ENCODE measurements at places on chromosomes 4 and X. TPM values are rescaled to one million over a fixed set of nuclear protein-coding genes. Genes with fewer than 3 reads are reported as not detected.

The ADGRL3 gene
- total RNA-seq: 3.7 TPM

The RTL9 gene
- total RNA-seq: 0.16 TPM

The RADX gene
- total RNA-seq: 3.6 TPM

The MSX1 gene
- 13.5 TPM for total RNA-seq

The ATP8A1 gene
- total RNA-seq: 18.7 TPM

The KLHL13 gene
- total RNA-seq: 1.2 TPM

DNA sequence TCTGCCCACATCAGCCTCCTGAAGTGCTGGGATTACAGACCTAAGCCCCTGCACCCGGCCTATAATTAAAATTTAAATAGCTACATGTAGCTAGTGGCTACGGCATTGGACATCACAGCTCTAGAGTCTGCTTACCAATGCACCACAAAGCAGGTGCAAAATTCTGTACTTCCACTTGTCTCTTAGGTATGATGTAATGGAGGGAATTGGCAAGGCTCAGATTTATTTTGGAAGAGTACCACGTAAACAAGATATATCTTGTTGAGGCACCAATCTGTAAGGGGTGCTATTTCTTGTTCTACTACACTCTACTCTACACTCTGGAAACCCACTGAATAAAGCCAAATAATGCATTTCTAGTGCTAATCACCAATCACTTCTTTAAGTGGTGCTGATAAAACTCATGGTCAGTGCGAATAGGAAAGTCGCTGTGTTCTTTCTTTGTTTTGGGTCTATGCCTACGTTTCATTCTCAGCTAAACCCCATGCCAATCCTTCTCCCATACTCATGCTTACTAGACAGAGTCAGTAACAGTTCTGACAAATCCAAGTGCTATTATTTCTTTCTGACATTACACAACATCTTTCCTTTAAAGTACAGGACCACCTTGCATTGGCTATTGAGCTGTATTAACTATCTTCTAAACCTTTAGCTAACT is 92.3 kb downstream of the GC start:
- DNase-seq: no peak

GRCh38 chr4:41613386-41613785 is 75.4 kb downstream of the LIMCH1 start:
- DNase-seq: no peak

- DNase-seq: no peak
Observed at GRCh38 chr4:152422817-152423320, 113.0 kb downstream of the FBXW7 start.

- DNase-seq: no peak
Observed at GRCh38 chr4:53015681-53016080, 153.6 kb downstream of the RASL11B start.

- DNase-seq: no peak
Observed at GRCh38 chr4:180336494-180337090, 1906.6 kb upstream of the TENM3 start.

DNA sequence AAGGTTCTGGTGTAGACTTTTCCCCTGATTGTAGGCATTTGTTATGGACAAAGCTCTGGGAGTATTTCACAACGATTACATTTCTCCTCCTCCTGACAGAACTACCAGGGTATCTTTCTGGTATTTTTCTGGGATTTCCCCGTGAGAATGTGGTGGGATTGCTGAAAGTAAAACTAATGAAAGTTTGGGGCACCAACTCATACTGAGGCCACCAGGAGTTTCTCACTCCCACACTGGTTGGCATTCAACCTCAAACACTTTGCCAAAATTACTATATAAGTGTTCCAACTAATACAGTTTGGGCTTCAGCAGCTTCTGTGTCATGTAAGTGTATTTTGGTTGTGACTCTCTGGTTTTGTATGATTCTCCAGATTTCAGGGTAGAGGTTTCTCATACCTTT is 855.1 kb downstream of the GLUD2 start:
- DNase-seq: no peak

DNA sequence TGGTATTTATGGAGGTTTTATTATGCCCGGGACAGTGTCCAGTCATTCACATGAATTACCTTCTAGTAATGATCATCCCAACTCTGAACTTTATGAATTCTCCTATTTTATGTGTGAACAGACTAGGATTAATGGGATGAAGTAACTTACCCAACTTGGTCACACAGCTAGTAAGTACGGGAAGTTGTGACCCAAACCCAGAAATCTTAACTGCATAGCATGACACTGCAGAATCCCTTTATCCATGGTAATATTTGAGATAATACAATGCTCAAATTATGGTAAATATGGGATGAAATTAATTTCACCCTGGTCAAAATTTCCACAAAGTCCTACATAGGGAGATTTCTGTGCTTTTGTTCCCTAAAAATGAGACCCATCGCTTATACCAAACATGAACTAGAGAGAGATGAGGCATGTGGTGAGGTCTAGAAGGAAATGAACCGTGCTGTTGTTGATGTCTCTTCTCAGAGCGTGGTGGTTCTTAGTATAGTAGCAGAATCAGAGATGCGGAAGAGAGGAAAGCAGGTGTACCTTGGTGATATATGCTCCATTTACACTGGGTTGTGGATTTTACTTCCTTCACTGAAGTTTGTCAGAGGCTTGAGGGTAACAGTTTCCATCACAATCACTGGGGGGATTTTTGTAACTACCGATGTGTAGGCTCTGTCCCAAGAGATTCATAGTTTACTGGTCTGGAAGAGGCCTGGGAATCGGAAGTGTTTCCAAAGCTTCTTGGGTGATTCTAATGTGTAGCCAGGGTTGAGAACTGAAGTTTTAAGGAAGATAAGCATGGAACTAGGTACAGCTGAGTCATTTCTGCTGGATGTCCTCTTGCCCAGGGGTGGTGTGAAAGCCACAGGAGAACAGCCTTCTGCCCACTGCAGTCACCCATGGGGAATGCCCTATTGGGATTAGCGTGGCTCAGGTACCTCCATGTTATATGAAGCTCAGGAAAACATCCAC is 30.2 kb upstream of the FAM9C start:
- no peak for DNase-seq

- DNase-seq: no peak
Observed at GRCh38 chr4:140426610-140427105, 790 bp downstream of the CLGN start.

DNA sequence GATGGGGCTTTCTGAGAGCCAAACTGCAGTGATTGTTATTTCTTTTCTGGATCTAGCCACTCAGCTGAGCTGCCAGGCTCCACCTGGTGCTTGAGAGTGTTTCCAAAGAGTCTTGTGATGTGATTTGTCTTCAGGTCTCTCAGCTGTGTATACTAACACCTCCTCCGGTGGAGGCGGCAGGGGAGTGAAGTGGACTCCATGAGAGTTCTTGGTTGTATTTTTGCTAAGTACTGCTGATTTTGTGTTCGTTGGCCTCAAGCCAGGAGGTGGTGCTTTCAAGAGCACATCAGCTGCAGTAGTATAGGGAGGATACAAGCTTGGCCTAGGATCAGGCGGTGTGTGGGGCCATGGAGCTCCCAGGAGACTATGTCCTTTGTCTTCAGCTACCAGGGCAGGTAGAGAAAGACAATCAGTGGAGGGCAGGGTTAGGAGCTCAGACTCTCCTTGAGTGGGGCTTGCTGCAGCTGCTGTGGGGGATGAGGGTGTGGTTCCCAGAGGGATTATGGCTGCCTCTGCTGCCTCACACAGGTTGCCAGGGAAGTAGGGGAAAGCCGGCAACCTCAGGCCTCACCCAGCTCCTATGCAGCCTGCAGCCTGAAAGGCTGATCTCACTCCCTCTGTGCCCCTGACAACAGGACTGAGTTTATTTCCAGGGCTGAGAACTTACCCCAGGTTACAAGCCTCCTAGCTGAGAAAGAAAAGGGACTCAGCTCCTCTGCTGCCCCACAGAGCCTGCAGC is 62.4 kb downstream of the NPFFR2 start:
- no peak for DNase-seq

DNA sequence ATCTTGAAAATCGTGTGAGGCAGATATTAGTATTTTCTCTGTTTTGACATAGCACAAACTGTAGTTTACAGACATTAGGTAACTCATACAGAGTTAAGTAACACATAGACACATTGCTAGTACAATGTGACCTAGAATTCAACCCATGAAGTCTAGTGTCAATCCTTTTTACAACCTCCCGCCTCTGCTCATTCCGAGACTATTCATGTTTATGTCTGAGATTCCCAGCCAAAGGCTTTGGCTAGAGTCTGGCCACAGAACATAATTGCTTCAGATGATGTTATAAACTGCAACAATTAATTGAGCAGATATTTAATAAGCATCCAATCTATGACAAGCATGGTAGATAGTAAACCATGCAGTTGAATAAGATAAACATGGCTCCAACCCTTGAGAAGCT is 841.0 kb downstream of the STIM2 start:
- DNase-seq: no peak

GRCh38 chr4:154720618-154721267 is 23.1 kb upstream of the LRAT start:
- no peak for DNase-seq

DNA sequence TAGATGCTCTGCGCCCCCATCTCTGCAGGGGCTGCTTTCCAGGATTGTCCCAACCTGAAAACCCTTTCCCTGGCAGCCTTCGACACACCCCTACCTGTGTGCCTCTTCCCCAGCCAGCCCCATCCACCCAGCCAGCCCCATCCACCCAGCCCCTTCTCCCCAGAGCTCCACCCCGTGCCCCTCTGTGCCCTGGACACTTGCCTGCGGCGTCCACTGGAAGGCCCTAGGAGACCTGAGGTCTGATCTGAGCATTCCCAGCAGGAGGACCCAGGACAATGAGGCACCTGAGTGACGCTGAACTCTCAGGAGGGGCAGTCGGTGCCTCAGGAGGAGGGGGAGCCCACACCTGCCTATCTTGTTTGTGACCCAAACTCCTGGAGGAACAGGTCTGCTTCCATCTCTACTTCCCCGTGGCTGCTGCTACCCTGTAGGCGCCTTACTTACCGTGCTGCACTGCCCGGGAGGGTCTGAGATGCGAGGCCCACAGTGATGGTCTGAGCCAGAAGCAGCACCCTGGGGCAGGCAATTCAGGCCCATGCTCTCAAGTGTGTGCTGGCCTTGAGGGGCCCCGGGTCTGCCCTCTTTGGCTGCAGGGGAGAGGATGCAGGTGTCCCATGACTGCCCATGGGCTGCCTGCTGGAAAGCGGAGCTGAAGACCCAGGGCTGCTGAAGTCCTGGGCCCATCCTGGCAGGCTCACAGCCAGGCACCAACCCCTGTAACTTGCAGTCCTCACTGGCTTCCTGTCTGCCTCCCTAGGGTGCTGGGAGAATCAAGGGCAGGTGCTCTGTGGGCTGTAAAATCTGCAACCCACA is 4.9 kb downstream of the LRPAP1 start:
- DNase-seq: no peak

DNA sequence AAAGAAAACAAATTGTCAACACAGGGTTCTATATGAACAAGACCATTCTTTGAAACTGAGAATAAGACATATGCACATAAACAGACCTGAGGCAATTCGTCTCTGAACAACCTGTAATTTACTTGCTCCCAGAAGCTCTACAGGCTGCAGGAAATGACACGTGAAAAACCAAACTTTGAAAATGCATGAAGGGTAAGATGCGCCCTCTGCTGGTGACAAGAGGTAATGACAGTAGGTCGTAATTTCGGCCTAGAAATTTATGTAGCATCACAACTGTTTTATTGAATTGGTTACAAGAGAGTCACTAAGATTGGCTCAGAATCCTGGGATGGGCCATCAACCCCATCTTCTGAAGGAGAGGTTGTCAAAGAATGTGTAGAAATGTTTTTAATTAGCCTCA is 276.5 kb downstream of the PPP4R3C start:
- no peak for DNase-seq

DNA sequence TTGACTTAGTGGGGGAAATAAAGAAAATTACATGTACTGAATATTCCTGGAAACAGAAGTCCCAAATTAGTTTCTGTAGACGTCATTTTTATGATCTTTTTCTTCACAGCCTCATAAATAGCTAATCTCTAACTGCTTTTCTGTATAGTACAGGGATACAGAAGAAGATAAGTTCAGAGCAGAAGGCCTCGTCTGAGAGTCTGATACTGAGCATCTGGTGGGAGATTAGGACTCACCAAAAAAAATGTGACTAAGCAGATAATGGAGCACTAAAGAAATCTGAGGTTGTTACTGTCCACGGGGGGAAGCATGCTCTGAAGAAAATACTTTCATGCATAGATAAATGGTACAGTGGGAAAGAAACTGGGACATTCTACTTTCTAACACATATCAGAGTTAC is 115.3 kb upstream of the TRPC5 start:
- no peak for DNase-seq

- DNase-seq: peak; percentile 35
Observed at GRCh38 chrX:65581661-65582339, 47.2 kb upstream of the LAS1L start.

GRCh38 chr4:8637456-8637984 is 45.0 kb downstream of the CPZ start:
- no peak for DNase-seq

- DNase-seq: no peak
Observed at GRCh38 chr4:107578321-107578720, 141.7 kb downstream of the PAPSS1 start.
